ENCODE measurements at places on chromosomes 12 and 14.

- DNase-seq, result no peak
Measured at GRCh38 chr14:74858022-74858421, 17.9 kb downstream of the PROX2 start.

DNA sequence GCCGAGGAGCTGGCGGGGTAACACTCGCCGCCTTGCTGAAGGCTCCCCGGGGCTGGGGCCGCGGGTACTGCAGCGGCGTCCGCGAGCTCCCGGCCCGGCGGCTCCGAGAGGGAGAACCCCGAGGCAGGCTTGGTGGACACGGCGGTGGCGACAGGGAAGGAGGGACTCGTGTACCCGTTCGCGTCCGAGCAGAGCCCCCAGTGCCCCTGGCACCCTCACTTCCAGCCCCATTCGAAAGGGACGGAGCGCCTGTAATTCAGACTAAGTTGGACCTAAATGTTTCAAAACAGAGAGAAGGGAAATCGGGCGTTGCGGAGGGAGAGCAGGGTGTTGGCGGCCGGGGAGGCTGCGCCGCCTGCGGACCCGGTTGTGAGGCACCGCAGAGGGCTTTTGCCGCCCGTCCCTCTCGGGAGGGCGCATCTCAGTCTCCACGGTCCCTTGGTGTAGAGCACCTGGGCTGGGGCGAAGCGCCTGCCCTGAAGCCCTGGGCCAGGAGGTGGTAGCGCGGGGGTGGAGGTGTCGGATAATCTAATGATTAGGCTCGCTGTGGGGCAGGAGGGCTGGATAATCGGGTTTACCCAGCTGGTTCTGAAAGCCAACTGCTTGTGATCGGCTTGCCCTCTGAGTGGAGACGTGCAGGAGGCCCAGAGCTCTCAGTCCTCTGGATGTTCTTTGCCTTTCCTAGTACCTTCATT lies 771 bp downstream of the DAAM1 start:
- peak; percentile 61 for DNase-seq

DNA sequence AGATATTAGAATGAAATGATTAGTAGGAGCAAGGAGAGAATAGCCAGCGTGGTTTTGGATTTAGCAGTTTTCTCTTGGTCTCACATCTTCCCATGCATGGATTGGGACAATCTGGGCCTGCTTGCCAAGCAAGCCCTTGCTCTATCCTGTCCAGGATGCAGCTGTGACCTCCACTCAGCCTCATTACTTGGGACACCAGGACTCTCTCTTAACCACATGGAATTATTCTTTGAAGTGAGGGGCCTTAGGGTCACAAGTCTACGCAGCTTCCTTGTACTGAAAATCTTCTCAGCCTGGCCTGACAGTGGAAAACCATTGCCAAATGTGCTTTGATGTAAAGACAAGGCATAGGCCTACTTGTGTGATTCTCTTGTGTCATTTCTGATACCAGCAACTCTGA lies 28.0 kb upstream of the DCN start:
- peak; percentile 16 for DNase-seq

DNA sequence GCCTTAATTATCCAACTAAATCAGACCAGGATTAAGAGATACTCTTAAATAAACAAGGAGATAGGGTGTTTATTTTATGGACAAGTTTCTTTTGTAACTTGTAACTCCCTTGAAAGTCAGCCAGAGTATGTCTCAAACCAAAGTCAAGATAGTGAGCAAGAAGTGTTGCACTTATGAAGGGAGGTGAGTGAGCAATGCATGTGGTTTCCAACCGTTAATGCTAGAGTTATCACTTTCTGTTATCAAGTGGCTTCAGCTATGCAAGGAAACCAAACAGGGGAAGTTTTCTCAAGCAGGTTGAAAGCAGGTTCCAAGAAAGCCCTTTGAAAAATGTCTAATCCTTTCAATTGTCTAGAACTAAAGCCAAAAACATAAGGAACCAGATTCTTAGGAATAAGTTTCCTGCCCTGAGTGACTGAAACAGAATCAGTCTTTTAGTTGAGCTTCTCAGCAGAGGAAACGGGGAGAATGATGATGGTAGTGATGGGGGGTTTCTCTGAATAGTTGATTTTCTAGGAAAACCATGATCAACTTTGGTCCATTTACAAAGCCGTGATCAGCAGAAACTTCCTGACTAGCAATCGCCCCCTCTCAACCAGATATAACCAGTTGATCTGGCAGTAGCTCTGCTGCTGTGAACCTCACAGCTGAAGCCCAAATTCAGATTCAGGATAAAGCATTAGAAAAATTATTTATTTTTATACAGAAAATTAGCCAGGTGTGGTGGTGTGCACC lies 128.4 kb downstream of the DAD1 start:
- DNase-seq, result no peak

GRCh38 chr14:72916174-72916573 lies 10.1 kb upstream of the DCAF4 start:
- DNase-seq, result no peak

DNA sequence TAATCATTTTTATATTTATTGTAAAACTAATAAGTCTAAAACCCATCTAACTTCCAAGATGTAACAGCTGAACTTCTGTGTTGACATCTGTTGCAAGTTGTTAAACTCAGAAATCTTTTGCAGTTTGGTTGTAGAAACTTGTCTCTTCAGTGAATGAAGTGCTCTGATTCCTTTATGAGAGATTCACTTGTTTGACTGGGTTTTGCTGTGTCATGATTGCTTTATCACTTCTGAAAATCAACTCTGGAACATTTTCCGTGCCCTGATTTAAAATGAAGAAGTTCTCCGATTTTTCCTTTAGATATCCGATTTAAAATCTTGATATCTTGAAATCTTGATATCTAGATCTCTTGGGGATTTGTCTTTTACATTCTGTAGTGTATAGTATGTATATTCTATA lies 65.1 kb downstream of the DIP2B start:
- DNase-seq, result no peak

GRCh38 chr12:94198872-94199271 lies 50.5 kb downstream of the PLXNC1 start:
- no peak for DNase-seq

DNA sequence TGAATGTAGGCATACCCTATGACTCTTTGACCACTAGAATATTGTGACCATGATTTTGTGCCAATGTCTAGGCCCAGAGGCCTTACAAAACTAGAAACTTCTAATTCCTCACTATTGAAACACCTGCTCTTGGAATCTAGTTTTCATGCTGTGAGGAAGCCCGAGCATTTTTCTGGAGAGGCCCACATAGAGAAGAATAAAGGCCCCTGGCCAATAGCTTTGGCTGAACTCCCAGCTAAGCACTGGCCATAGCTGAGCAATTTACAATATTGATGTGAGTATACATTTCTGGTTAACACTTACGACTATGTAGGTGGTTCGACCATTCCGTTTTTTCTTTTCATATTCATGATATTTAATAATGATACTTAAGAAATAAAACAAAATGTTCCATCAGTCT lies 190.3 kb downstream of the KCNH5 start:
- no peak for DNase-seq

- peak; percentile 89 for DNase-seq
Measured at GRCh38 chr14:61841145-61841544, 78.9 kb downstream of the SNAPC1 start.

DNA sequence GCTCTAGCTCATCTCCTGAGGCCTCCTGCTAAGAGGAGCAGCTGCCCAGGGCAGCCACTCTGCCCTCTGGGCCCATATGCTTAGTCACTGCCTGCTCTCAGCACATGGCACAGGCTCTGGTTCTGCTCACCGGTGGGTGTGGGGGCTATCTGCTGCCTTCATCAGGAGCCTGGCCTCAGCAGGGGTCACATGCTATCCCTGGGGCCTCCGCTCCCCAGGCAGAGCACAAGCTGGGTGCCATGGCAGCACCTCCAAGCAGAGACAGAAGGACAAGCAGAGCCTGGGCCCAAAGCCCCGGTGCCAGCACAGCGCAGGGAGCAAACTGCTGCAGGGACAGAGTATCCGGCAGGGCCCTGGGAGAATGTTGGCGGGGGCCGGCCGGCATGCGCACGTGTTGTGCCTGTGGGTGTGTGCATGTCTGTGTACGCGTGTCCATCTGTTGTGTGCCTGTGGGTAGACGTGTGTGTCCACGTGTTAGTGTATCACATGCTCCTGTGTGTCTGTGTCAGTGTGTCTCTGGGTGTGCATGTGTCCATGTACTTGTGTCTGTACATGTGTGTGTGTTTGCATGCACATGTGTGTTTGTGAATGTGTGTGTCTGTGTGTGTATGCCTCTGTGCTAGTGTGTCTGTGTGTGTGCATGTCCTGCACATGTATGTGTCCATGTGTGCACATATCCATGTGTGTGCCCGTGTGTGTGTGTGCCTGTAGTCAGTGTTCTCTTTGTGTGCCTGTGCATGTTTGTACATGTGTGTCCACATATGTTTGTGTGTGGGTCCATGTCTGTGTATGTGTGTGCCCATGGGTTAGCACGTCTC lies 326.9 kb downstream of the TMEM121 start:
- no peak for DNase-seq

- DNase-seq, result no peak
Measured at GRCh38 chr12:128083132-128083729, 183.7 kb upstream of the TMEM132C start.

DNA sequence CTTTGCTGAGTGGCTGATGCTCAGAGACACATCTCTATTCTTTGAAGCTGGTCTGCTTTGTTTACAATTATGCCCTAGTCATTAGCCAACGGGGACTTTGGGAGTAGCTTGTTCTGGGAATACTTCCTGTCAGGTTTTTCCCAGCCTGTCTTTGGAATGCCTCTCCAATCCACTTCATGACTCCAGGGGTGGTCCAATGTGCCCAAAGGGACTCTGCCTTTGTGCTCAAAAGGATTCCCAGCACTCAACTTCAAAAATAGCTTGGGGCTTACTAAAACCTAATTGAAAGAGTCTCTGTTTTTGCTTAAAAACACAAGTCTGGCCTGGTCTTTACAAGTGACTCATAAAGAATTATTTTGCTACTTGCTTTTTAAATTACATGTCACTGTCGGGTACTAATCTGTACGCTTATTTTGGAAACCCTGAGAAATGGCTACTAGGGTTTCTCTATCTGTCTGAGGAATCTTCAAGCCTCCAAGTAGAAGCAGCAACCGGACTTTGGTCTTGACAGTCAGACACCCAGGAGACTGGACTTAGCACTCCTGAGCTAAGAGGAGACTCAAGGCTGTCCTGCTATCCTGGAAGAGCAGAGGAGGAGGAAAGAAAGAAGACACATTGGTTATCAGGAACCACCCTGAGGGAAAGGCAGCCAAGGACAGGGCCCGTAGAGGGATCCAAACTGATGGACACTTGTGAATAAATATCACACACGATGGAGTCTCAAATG lies 20.7 kb downstream of the PHLDA1 start:
- no peak for DNase-seq

GRCh38 chr14:22852940-22853767 lies 16.8 kb downstream of the MMP14 start:
- DNase-seq, result peak; percentile 93

GRCh38 chr14:61479746-61480502 lies 158.5 kb downstream of the PRKCH start:
- no peak for DNase-seq

- no peak for DNase-seq
Measured at GRCh38 chr14:59355091-59355490, 110.1 kb downstream of the GPR135 start.

- peak; percentile 87 for DNase-seq
Measured at GRCh38 chr14:70317969-70318634, 41.4 kb downstream of the COX16 start.

GRCh38 chr14:103698380-103699260 lies 16.6 kb downstream of the XRCC3 start:
- no peak for DNase-seq

DNA sequence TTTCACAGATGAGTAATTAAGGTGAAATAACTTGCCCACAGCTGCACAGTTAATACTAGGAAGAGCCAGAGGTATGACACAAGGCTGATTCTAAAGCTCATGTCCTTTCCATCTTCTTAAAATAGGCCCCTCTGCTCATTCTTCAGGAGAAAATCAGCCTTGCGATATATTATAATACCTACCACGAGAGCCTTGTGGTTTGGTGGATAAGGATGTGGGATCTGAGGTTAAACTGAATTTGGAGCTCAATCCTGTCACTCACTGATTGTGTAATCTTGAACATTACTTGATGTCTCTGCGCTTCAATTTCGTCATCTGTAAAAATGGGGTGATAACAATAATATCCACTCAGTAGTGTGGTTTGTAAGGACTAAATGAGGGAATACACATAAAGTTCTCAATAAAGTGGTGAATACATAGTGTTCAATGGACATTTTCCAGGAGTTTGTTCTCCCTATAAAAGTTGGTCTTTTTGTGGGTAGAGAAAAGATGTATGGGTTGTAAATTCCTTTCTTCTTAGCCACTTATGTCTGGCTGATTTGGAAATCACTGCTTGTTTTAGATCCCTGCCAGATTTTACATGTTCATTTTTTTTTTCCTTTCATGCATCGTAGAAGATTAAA lies 25.1 kb upstream of the ATP2B1 start:
- DNase-seq, result no peak

DNA sequence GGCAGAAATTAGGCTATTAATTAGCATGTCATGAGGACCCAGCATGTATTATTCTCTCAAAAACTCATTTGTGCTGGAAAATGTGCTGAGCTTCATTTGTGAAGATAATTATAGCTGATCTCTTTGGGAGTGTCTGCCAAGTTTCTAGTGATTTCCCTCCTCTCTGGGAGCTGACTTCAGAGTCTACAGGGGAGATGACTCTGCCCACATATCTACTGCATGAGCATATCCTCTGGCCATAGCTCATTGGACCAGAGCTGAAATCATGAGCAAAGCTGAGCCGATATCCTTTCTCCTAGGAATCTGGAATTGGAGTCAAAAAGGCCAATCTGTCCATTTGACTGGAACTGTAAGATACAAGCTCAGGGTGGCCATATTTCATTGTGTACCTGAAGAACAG lies 5.9 kb downstream of the CCDC198 start:
- DNase-seq, result no peak

- DNase-seq, result no peak
Measured at GRCh38 chr14:64656986-64657385, 47.2 kb upstream of the PLEKHG3 start.

GRCh38 chr14:68819260-68819691 lies 26.4 kb upstream of the ZFP36L1 start:
- peak; percentile 24 for DNase-seq

GRCh38 chr12:95951515-95951914 lies 8.4 kb downstream of the AMDHD1 start:
- DNase-seq, result no peak

GRCh38 chr12:20805921-20806320 lies 4.6 kb upstream of the SLCO1B3 start:
- no peak for DNase-seq
